ENCODE measurements at places on chromosomes 7 and 10. TPM values are rescaled to one million over a fixed set of nuclear protein-coding genes. Genes with fewer than 3 reads are reported as not detected.

PDZD7 gene
- 0.66 TPM for total RNA-seq

ENKUR gene
- total RNA-seq: not detected

CALHM3 gene
- total RNA-seq: not detected

GRCh38 chr7:124672011-124672410 is 93.6 kb downstream of the GPR37 start:
- no peak for DNase-seq
- no peak overlapping the region for H3K4me3 ChIP-seq
- no peak overlapping the region for H3K27ac ChIP-seq
- no peaks in the 10 kb centered on the region for H3K27me3 ChIP-seq

GRCh38 chr7:46291601-46292150 is 370.6 kb upstream of the IGFBP3 start:
- H3K36me3 ChIP-seq: no peaks in the 10 kb centered on the region
- no peak overlapping the region for H3K4me3 ChIP-seq
- H3K27me3 ChIP-seq: no peaks in the 10 kb centered on the region
- H3K4me1 ChIP-seq: no peaks in the 10 kb centered on the region
- H3K27ac ChIP-seq: peak overlapping the region; percentile 16
- DNase-seq: peak; percentile 9

GRCh38 chr7:65974191-65974801 is 7.7 kb downstream of the GUSB start:
- no peaks in the 10 kb centered on the region for H3K27me3 ChIP-seq
- peak; percentile 20 for DNase-seq
- no peaks in the 10 kb centered on the region for H3K4me1 ChIP-seq
- H3K27ac ChIP-seq: no peak overlapping the region
- H3K36me3 ChIP-seq: peaks cover 16% of the 10 kb centered on the region
